NCI-H2107 (cell line): ENCODE measurements at places on chromosomes 3 and 15.

GRCh38 chr15:55742498-55742926, 440 bp downstream of the PRTG start:
- DNase-seq, result no peak

DNA sequence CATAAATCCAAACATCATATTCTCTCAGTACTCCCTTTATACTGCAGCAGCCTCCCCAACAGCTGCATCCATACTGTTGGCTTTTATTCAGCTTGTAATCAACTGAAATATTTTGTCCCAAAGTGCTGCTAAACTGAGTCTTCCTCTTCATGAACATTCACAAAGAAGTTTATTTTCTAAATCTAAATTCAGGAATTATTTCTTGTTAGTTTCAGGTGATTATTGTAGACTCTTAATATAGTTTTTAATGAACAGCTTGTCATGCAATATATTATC, 269.3 kb upstream of the UBE2E2 start:
- no peak for DNase-seq

- DNase-seq, result no peak
Measured at GRCh38 chr15:25775317-25775912, 87.7 kb downstream of the ATP10A start.

DNA sequence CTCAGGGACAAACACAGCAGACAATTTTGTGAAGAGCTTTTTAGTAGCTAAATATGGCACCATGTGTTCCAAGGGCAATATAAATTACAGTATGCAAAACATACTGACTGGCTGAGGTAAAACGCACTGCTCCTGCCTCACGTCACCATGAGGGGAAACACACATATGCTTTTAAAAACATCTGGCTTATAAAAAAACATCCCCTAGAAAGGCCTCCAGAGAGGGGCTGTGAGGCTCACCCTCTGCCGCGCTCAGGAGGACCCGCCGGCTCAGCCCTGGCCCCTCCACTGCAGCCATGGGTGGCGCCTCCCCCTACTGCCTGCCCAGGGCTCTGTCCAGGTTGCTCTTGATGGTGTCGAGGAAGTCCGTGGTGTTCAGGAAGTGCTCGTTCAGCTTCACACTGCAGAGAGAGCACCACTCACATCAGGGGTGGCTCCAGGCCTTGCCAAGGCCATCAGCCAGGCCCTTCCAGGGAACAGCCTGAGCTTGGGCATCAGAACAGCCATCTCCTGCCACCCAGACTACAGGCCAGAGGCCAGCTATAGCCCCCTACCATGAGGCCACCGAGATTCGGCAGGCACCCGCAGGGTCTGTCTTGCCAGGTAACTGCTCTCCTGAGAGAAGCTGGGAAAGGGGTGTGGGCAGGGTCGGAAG, 18.2 kb downstream of the IDH2 start:
- DNase-seq, result no peak

- DNase-seq, result no peak
Measured at GRCh38 chr3:15755181-15755580, 42.6 kb downstream of the ANKRD28 start.

DNA sequence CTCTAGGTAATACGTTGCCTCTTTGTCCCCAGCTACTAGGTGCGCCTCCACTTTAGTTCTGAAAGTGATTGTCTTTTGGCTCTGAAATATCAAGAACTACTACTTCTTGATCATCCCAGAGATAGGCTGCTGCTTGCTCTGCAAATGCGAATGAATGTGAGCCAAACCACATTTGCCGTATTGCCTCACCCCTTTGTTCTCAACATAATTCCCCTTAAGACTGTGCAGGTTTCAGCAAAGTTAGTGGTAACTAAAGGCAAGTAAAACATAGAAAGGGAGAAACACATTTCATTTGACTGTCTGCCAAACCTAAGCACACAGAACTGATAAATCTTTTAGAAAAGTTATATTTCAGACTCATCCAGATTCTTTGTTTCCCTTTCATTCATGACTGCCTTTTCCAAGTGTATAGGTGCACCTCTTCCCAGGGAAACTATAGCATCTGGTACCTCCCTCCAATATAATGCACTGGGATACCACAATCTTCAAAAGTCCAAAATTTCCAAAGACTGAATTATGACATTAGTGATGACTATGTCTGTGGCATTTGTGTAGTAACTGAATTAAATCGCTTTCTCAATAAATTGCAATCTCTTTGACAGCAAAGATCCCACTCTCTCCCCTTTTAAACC, 720.6 kb upstream of the CBLB start:
- DNase-seq, result no peak

- no peak for DNase-seq
Measured at GRCh38 chr3:3552761-3553160, 246.5 kb upstream of the LRRN1 start.
